ENCODE measurements at places on chromosomes 5 and 9.

GRCh38 chr5:175281257-175281656 is 162.7 kb downstream of the DRD1 start:
- DNase-seq: no peak

- DNase-seq: no peak
These were observed 70.9 kb upstream of the ZNF169 start for GRCh38 chr9:94188246-94188645.

GRCh38 chr5:32325062-32325461 is 12.3 kb upstream of the MTMR12 start:
- no peak for DNase-seq

DNA sequence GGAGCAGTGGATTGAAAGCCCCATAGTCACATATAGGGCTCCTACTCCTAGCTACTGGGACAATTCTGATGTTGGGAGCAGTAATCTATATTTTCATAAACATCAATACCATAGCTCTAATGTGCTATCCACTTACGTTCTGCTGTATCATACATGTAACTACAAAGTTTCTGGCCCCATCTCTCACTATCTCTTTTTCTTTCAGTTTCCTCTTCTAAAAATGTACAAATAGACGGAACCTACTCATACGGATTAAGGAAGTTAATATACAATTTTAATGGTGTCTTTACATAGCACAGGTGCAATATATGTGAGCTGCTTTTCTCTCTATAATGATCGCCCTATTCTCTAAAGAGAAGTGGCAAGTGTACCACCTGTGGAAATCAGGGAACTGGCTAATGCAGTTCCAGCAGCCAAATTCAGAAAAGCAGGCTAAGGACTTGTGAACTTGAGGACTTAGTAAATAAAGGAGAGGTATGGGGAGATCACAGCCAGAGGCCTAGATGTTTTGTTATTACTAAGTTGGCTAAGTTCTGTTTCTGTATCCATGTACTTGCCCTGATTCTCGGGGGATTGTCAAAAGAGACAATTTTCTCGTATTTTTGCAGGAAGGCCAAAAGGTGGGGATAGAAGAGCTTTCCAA is 1021.9 kb downstream of the CDH12 start:
- no peak for DNase-seq

DNA sequence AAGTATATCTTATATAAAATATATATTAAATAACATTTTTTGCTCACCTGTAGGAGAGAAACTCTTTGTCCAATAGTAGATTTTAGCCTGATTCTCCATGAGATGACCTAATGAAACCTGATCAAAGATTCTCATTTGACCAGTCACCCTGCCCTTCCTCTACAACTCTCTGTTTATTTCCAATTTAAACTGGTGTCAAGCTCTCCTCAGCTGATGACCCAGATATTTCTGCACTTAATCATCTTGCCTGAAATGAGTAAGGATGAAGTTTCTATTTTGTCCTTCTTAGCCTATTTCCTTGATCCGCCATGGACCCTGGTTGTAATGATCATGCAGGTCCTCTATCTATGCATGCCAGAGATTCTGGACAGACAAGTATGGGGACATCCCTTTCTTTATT is 179.3 kb upstream of the FGF10 start:
- DNase-seq: no peak

GRCh38 chr5:95221234-95221633 is 63.7 kb downstream of the MCTP1 start:
- DNase-seq: no peak
